ENCODE measurements at places on chromosomes 2 and 18.

GRCh38 chr18:36543991-36544725 lies 246.6 kb downstream of the FHOD3 start:
- H3K36me3 ChIP-seq = no peaks in the 10 kb centered on the region
- no peak overlapping the region for H3K4me3 ChIP-seq
- H3K27ac ChIP-seq = peak overlapping the region; percentile 81
- DNase-seq = peak; percentile 21

GRCh38 chr2:188969236-188969635 lies 4.9 kb upstream of the COL3A1 start:
- no peaks in the 10 kb centered on the region for H3K27me3 ChIP-seq
- no peak overlapping the region for H3K27ac ChIP-seq
- no peaks in the 10 kb centered on the region for H3K36me3 ChIP-seq
- H3K4me1 ChIP-seq = no peaks in the 10 kb centered on the region
- no peak overlapping the region for H3K4me3 ChIP-seq

GRCh38 chr18:63832470-63832869 lies 55.0 kb upstream of the SERPINB2 start:
- H3K4me3 ChIP-seq = no peak overlapping the region
- no peak overlapping the region for H3K27ac ChIP-seq
- H3K27me3 ChIP-seq = no peaks in the 10 kb centered on the region
- no peaks in the 10 kb centered on the region for H3K36me3 ChIP-seq

- peak overlapping the region; percentile 74 for H3K27ac ChIP-seq
- H3K4me3 ChIP-seq = no peak overlapping the region
- H3K36me3 ChIP-seq = peaks cover 4% of the 10 kb centered on the region
- H3K27me3 ChIP-seq = no peaks in the 10 kb centered on the region
Measured at GRCh38 chr2:38214209-38214717, 138.3 kb upstream of the CYP1B1 start.

DNA sequence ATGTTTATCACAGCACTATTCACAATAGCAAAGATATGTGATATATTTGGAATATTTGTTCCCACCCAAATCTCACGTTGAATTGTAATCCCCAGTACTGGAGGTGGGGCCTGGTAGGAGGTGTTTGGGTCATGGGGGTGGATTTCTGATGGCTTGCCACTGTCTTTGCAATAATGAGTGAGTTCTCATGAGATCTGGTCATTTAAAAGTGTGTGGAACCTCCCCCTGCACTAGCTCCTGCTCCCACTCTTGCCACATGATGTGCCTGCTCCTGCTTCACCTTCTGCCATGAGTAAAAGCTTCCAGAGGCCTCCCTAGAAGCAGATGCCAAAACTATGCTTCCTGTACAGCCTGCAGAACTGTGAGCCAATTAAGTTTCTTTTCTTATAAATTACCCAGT lies 72.2 kb upstream of the DYNC1I2 start:
- no peak overlapping the region for H3K27ac ChIP-seq
- H3K27me3 ChIP-seq = no peaks in the 10 kb centered on the region
- no peaks in the 10 kb centered on the region for H3K4me1 ChIP-seq
- H3K36me3 ChIP-seq = no peaks in the 10 kb centered on the region
- no peak overlapping the region for H3K4me3 ChIP-seq

Measured in MCF 10A (cell line).